ENCODE measurements at places on chromosomes 5 and 9. TPM values are rescaled to one million over a fixed set of nuclear protein-coding genes. Genes with fewer than 3 reads are reported as not detected.
A peak's percentile ranks its signal among the peaks of the same experiment; 100 is the strongest.

GRCh38 chr5:31452314-31452713 is 79.6 kb downstream of the DROSHA start:
- no peak for DNase-seq

GRCh38 chr5:91607675-91608074 is 224.6 kb upstream of the ARRDC3 start:
- DNase-seq, result no peak

DNA sequence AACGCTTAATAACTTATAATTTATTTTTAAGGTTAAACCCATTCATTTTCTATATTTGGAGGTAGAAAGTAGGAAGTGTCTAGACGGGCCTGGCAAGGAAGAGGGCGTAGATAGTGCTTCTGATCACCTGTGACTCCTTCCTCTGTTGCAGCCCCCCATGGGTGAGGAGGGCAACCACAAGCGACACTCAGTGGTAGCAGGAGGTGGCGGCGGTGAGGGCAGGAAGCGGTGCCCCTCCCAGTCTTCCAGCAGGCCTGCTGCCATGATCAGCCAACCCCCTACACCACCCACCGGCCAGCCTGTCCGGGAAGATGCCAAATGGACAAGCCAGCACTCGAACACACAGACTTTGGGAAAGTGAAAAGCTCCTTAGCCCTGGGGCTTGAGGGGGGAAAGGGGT is 36.7 kb downstream of the FAXDC2 start:
- no peak for DNase-seq

DNA sequence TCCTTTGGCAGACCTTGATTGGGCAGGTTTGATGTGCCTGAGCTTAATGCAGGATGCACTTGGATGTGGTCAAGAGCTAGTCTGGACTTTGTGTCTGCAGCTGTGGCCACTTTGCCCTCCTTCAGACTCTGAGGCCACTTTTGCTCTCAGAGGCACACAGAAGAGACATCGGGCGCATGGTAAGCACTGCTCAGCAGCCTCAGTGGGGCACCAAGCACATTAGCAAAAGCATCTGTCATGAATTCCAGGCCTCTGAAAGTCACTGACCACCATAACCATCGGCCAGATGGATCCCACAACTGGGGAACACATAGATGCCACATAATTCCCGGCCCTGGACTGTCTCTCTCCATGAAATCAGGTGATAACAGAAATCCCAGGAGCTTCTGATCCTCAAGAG is 34.3 kb upstream of the ZNF782 start:
- DNase-seq, result no peak

GRCh38 chr9:35685506-35685905 is 4.2 kb downstream of the TPM2 start:
- no peak for DNase-seq

GRCh38 chr5:8831854-8832253 is 714.0 kb downstream of the SEMA5A start:
- DNase-seq, result no peak

GRCh38 chr5:154520861-154521453 is 42.9 kb upstream of the HAND1 start:
- DNase-seq, result peak; percentile 65

DNA sequence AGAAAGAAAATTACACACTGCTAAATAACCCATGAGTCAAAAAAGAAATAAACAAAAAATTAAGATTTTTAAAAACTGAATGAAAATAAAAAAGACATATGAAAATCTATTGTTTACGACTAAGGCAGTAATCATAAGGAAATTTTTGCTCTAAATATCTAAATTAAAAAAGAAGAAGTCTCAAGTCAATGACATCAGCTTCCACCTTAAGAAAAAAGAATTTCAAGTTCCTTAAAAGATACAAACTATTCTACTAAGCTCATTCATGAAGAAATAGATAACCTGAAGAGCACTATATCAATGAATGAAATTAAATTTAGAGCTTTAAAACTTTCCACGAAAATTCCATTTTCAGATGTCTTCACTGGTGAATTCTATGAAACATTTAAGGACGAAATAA is 15.7 kb upstream of the STARD4 start:
- DNase-seq, result no peak

The SPINK6 gene
- not detected for total RNA-seq

The TNFSF15 gene
- 0.55 TPM for total RNA-seq

Data from PC-9 (cell line).